Occipital lobe (tissue), 3 donors: ENCODE measurements at places on chromosomes 1 and 21. TPM values are rescaled to one million over a fixed set of nuclear protein-coding genes. Genes with fewer than 3 reads are reported as not detected.

The SAMD13 gene
- total RNA-seq = 4.5 TPM

The TRIM17 gene
- 0.78 TPM for total RNA-seq

The TNFAIP8L2 gene
- total RNA-seq = 0.78 TPM

The FCN3 gene
- not detected for total RNA-seq

The PDZK1IP1 gene
- not detected for total RNA-seq

The NCF2 gene
- 4.8 TPM for total RNA-seq

DNA sequence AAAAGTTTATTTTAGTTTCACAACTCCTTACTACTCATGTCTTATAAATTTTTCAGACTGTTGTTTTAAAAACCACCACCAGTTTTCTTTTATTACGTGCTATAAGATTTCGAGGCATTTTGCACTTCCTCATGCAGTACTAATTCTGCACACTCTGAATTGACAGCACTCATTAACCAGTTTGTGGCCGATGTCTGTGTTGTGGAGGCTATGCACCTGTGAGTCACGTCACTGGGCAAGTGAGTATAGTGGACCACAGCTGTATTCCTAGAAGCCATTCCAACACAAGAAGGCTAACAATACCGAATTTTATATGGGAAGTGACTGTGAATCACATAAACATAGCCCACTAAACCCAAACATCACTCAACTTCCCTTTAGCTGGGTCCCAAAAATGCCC, 21.0 kb upstream of the SPATA6 start:
- DNase-seq = no peak

- no peak for DNase-seq
These were observed 6.3 kb downstream of the HAPLN2 start for GRCh38 chr1:156625436-156626078.

DNA sequence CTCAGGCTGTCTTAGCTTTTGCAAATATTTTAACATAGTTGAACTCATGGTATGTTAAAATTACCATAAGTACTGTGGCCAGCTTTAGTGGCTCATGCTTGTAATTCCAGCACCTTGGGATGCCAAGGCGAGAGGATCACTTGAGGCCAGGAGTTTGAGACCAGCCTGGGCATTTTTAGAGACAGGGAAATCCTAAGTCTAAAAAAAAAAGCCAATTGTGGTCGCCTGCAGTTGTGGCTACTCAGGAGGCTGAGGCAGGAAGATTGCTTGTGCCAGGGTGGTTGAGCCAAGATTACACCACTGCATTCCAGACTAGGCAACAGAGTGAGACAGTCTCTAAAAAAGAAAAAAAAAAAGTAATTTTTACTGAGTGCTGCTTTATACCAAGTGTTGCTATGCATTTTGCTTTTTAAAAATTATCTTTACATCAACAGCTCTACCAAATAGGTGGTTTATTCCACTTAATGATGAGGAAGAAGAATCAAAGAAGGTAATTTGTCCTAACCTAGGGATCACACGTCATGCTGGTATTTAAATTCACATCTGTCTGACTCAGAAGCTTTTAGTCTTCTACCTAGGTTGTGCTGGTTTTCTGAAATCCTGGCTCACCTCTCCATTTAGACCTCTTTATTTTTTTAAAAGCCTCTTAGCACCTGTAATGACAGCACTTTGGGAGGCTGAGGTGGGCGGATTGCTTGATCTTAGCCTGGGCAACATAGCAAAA, 16.8 kb downstream of the PPP1R12B start:
- DNase-seq = no peak

DNA sequence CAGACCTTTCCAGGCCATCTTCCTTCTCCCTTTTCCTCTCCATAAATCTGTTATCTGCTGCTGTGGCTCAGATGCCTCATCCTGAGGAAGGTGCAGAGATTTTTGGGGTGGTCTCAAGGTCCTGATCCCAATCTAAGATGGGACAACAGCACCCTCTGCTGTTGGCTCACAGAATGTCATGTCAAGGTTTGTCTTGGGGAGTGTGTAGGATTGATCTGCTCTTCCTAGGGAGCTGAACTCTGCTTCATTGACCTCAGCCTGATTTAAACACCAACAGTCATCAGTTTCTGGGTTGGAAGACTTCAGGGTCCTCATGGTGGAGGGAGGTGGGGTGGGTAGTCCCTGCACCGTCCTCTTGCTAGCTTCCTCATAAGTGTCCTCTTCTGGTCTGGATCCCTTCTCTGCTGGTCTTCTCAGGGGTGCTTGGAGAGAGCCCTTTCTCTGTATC, 62.8 kb upstream of the LAX1 start:
- peak; percentile 39 for DNase-seq

- DNase-seq = no peak
These were observed 39.7 kb downstream of the RNASEL start for GRCh38 chr1:182549346-182549745.

DNA sequence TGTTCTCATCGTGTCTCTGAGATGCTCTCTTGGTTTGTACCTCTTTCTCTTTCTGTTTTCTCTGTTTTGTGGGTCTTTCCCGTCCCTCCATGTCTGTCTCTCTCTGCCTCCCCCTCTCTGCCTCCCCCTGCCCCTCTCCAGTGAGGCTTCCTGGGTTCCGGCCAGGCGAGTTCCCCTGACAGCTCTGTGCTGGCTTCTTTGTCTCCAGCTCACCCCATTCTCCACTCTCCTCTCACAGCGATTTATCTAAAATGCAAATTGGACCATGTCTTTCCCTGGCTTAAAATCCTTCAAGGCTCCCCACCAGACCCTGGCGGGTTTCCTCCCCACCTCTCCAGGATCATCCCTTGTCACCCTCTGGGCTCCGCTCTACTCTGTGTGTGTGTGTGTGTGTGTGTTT, 202.4 kb upstream of the POU3F1 start:
- DNase-seq = no peak

DNA sequence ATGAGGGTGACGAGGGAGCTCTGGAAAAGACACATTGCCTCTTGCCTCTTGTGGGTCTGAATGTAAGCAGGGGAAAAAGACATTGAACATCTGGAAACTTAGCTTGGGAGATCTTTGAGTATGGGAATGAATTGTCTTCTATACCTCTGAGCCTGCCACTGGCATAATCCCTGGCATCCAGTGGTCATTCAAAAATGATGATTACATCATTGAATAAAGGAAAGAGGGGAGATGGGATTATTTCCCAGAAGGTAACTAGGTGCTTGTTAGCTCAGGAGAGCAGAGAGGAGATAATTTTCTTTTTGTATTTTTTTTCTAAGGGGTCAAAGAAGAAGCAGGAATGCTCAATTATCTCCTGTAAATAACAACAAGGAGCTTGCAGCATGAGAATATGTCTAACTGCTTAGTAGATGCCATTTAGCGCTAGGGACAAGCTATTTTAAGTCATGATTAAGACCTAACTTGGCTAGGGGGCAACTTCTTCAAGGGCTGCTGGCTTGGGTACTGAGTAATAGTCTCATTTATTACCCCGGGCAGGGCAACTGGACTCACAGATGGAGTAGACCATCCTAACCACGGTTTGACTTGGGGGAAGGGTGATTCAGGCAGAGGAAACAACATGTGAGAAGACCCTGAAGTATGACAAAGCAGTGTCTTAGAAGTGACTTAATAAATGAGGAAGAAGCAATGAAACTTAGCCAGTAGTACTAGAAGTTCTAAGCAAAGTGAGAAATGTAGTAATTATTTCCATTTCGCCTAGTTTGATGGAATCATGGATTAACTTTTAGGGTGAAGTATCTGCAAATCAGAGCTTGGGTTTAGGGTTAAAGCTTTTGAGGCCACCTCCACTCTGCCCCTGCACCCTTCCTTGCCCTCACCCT, 11.0 kb upstream of the XCL2 start:
- DNase-seq = no peak

DNA sequence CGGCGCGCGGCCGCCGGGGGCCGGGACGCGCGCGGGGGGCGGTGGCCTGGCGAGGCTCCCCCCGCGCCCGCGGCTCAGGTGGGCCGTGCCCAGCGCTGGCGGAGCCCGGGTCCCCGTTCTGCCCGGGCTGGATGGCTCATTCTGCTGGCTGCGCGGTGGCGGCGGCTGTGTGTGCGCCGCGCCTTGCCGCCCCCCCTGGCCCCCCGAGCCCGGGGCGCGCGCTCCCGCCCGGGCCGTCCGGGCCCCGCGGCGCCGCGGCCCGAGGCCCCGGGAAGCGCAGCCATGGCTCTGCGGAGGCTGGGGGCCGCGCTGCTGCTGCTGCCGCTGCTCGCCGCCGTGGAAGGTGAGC, at the start of gene EPHB2:
Gene EPHB2, plus strand, starts transcription at position 139 of the 349 bp plus-strand sequence. Its CDS starts 144 bp downstream, at position 283.
- peak; percentile 68 for DNase-seq

DNA sequence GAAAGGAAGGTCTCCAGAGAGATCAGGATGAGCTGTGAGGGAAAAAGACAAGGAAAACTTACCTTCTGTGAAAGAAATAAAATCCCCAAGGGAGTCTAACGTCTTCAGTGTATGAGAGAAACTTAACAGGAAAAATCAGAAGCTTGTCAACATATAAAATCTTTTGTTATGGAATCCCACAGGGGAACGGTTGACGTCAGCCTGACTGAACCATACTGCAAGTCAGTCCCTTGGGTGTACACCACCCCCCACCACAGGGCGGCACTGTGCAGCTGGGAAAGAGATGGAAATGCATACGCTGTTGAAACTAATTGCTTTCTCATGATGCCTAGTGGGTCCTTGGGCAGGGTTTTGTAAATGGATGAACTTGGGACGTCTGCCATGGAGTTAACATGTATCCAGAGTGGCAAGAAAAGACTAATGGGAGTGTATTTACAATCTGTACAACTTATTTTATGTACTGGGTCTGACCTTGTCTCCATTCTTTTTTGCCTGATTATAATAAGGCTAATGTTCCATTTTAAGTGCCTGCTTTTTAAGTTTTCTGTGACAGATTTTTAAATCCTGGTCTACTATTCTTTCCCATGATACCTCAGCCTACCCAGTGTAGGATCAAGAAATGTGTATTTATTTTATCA, 22.7 kb downstream of the UTP25 start:
- peak; percentile 62 for DNase-seq

DNA sequence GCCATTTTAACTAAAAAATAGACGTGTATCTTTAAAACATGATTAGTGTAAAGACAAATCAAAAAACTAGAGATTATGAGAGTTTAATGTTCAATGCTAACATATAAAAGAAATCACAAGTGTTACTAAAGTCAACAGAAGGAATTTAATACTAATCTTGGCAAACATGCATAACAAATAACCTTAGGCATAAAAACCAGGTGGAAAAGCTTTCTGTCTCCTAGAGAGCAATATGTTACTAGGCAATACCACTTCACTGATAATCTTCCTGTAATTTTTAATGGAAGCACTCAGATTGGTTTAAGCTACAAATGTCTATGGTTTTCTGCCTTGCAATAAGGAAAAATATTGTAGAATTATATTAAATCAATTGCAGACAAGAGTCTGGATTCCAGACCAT, 121.9 kb downstream of the NME7 start:
- no peak for DNase-seq

DNA sequence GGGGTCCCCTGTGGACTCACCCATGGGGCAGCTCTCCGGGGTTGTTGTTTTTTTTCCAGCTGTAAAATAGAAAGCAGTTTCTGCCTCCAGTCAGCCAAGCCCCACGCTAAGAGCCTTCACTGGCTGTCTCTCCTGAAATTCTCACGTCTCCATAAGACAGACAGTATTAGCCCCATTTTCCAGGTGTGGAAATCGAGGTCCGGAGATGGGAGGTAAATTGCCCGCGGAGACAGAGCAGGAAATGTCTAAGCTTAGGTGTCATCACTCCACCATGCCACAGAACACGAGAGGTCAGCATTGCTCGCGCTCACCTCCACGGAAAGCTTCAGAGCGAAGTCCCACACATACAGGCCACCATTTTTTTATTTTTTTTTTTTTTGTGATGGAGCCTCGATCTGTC, 44.6 kb downstream of the TNFRSF8 start:
- no peak for DNase-seq

- DNase-seq = no peak
These were observed 219.0 kb upstream of the HOOK1 start for GRCh38 chr1:59595774-59596173.

GRCh38 chr1:96363826-96364225, 357.8 kb upstream of the PTBP2 start:
- no peak for DNase-seq

DNA sequence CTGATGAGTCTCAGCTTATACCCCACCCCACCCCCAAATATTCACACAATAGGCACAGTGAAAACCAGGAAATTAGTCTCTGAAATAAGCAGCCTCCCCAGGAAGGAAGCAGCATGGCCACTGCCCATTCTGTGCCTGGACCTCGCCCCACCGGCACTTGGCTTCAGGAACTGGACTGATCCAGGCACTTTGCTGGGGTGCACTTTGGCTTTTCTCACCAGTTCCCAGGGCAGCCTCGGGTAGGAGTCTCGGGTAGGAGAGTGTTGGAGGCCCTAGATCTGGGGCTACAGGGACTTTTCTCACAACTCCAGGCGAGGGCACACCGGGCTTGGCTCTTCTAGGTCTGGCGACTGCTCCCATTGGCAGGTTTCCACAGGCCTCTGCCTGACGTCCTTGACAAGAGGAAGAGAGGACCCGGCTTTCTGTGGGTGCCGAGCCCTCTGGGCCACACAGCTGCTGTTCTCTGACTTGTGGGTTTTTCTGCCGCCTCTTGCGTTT, 18.7 kb downstream of the ADARB1 start:
- no peak for DNase-seq

GRCh38 chr1:199083680-199084079, 444.8 kb downstream of the PTPRC start:
- DNase-seq = no peak

DNA sequence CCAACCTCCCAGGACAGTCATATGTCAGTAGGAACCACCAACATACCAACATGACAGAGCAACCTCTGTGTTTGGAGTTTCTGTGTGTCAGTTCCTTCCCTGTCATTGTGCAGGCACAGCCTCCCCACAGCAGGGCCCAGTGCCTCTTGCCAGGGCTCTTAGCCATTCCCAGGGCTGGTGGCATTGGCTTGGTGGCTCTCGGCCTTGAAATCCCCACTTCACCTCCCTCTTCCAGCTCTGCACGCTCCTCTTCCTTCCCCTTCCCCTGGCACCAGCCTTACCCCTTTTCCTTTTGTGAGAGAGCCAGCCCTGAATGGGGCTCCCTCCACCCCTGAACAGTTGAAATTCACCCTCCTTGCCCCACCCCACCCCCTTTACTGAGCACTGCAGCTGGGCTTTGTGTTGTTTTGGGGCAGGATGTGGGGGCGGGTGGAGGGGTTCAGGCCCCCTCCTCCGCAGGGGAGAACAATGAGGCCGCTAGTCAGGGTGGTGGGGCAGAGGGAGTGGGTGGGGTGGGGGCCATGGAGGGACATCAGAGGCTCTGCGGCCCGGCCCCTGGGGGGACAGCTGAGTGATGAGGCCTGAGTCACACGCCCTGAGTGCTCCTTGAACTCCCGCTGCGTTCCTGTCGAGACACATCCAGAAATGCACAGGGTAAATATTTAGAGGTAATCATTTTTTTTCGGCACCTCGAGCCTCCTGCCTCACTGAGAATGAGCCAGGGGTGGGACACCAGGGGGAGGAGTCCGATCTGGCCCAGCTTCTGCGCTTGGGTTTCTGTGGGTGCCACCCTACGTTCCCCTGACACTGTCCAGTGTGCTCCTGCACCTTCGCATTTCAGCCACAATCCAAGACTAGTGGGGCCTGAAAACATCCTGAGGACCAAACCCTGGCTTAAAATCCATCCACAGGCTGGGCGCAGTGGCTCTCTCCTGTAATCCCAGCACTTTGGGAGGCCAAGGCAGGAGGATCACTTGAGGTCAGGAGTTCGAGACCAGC, 28.6 kb downstream of the LGR6 start:
- no peak for DNase-seq
